ENCODE measurements at places on chromosomes 7 and 10.

DNA sequence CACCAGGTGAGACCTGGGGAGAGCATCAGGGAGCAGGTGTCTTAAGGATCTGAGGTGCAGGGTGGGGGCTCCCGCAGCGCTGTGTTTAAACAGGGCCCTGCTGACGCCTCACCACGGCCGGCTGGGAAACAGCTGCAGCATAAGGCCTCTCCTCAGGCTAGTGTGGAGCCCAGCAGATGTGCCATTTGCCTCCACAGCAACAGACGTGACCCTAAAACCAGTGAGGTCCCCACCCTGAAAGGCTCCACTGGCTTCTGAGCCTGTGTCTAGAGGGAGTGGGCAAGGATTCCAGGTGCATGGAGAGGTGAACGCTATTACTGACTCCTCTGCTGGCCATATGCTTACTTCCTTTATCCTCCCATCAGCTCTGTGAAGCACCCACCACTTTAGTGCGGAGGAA, 47.8 kb downstream of the SYPL1 start:
- no peak for DNase-seq

GRCh38 chr10:88187472-88187871, 324.0 kb downstream of the PTEN start:
- no peak for DNase-seq

GRCh38 chr7:28360739-28361138, 51.6 kb upstream of the CREB5 start:
- DNase-seq = no peak

DNA sequence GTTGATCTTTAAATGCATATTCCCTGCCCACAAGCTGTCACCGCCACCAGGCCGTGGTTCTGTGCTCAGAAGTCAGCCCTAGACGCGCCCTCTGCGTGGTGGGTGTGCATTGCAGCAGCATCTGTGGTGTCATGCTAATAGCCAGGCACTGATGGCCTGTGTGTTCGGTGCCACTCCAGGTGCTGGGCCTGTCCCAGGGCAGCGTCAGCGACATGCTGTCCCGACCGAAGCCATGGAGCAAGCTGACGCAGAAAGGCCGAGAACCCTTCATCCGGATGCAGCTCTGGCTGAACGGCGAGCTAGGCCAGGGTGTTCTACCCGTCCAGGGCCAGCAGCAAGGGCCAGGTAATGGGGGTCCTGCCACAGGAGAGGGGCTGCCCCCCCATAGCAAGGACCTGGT, 82.5 kb upstream of the SH2B2 start:
- DNase-seq = no peak

GRCh38 chr10:20256969-20257368, 440.7 kb downstream of the PLXDC2 start:
- DNase-seq = no peak

DNA sequence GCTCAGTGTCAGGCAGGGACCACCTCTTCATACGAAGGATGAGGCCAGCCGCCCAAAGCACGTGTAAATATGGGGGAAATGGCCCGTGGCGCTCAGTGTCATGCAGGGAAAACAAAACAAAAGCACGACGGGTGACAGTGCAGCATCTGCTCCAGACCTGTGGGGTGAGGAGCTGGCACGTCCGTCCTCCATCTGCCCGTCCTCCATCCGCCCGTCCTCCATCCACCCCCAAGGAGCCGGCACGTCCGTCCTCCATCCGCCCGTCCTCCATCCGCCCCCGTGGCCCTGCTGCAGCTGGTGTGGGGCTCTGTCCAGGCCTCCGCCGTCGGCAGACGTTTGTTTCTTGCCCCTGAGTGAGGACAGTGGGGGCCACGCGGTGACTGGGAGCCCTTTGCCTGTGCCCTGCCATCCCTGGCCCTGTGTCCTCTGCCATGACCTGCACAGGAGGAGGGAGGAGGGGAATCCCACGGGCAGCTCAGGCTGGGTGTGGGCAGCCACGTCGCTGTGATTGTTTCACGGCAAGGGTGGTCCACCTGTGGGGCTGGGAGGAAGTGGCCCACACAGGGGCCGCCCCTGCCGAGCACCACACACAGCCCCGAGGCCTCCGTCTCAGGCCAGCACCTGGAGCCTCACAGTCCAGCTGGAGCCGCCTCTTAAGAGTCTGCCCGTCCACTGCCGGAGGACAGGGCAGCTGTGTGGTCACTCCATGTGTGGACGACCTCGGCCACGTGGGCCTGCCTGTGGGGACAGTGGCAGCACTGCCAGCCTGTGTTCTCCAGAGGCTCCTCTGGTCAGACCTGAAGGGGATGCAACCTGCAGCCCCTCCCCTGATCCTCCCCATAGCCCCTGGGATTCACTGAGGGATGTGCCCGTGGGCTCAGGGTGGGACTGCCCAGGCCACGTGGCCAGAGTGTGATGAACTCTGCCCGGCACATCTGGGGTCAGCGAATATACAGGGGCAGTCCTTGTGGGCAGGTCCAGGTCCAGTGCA, 38.2 kb upstream of the DPYSL4 start:
- DNase-seq = no peak

DNA sequence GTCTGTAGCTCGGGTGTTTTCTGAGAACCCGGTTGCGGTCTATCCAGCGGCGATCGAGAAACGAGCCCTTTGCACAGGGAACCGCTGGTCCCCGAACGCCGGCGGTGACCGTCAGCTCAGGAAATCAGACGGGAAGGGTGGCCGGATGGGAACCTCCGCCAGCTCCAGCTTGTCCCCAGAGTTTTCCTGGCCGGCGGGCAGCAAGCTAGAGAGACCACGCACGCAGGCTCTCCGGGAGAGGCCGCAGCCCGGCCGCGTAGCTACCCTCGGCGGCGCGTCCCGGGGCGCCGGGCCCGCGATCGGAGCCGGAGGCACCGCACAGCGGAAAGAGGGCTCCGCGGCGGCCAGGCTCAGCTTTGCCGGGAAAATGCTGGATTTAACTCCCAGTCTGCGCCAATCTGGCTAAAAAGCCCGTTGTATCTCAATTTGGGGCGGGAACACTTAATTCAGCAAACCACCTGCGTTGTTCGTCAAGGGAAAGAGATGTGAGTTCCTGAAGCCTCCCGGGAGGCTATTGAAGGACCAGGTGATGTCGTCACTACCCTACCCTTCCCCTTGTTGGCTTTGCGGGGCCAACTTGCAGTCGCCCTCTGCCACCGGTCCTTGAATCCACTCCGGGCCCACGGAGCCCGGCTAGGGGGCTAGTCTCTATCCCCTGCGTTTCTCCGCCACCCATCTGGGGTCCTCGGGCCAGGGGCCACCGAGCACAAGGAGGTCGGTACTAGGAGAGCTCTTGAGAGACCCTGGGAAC, 859 bp upstream of the CH25H start:
- DNase-seq = no peak

GRCh38 chr7:121016966-121017365, 28.5 kb downstream of the CPED1 start:
- DNase-seq = no peak

DNA sequence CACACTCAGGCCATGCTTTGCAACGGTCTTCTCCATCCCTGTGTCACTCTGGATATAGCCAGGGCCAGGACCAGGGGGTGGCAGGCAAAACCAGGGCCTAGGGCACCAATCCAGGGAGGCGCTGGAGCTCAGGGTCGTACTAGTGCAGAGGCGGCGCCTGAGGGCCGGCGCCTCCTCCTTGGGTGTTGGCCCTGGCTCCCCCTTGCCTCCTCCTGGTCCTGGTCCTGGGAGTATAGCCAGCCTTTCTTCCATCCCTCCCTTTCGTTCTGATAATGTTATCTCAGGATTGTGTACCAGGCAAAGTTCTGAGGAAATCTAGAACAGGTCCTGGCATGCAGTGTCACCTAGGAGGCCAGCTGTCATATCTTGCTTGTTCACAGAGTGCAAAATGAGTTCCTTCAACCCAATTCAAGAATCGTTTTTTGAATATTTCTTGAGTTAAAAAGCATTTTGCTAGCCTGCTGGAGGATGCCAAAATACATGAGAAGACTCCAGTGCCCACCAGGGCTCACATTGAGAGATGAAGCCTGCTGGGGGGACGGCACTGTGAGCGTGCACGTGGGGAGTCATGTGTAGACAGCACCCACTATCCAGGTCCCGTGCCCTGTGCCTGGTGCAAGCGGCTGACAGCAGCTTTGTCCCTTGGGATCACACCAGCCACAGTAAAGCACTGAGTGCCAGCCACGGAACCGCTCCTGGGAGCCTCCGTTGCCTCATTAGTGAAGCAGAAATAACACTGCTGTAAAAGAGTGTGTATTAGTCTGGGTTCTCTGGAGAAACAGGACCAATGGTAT, 106.9 kb upstream of the C7orf33 start:
- no peak for DNase-seq

DNA sequence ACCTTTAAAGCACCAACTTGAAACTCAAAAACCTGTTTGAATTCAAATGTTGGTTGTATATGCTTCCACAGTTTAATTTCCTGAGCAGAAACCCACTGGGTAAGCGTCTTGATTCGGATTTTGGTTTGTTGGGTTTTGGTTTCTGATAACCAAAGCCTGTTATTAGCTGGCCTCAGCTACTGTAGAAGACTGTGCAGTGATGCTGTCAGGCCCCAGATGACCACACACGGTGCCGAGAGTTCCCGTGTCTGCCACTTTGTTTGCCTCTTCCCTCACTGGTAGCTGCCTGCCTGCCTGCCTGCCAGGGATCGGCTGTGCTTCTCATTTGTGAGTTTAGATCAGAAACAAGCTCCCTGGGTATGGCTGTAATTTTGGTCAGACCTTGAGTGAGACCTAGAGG, 5.6 kb downstream of the MDH2 start:
- no peak for DNase-seq

GRCh38 chr7:91609525-91609924, 271.0 kb downstream of the MTERF1 start:
- no peak for DNase-seq

- DNase-seq = no peak
Observed at GRCh38 chr10:94046098-94046497, 52.4 kb downstream of the PLCE1 start.
